ENCODE measurements at places on chromosomes 13 and 19.

- DNase-seq, result no peak
Measured at GRCh38 chr19:35704218-35704617, at the start of gene ZBTB32. TSS of gene ZBTB32 (plus strand) at chr19:35704558. CDS start at chr19:35714627, 10,069 bp downstream.

- peak; percentile 86 for DNase-seq
Measured at GRCh38 chr19:1243768-1244692, 2.5 kb downstream of the ATP5F1D start.

- no peak for DNase-seq
Measured at GRCh38 chr19:920051-920864, 3.1 kb downstream of the KISS1R start.

GRCh38 chr13:76790526-76790925 lies 95.7 kb downstream of the KCTD12 start:
- no peak for DNase-seq

- DNase-seq, result no peak
Measured at GRCh38 chr19:1217366-1217765, 11.8 kb downstream of the STK11 start.

GRCh38 chr13:100506600-100507422 lies 81.8 kb downstream of the GGACT start:
- no peak for DNase-seq

GRCh38 chr19:13684021-13684420 lies 80.3 kb upstream of the MRI1 start:
- DNase-seq, result no peak

DNA sequence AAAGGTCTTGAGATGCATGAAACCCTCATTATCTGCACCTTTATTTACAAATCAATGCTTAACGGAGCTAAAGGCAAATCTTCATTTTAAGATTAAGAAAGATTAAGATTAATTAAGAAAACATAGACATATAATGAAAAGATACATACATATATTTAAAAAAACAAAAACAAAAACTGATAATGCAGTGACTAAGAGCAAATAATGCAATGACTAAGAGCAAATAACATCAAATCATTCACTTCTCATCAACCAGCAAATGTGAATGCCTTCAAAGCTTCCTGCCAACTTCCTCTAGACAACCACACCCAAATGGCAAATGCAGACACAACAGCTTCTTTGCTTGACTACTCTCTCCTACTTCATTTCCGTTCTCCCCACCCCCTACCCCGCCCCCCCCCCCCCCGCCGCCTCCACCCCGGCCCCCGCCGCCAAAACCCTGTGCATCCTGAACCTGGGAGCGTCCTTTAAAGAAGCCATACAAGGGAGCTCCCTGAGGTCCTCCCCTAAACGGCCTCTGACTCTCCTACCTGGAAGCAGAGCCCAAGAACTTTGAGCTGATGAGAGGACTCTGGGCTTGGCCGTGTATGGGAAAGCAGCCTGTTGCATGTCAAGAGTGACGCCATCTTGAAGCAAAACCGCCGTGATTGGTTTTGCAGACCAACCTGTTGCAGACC lies 24.5 kb downstream of the TEX101 start:
- no peak for DNase-seq

DNA sequence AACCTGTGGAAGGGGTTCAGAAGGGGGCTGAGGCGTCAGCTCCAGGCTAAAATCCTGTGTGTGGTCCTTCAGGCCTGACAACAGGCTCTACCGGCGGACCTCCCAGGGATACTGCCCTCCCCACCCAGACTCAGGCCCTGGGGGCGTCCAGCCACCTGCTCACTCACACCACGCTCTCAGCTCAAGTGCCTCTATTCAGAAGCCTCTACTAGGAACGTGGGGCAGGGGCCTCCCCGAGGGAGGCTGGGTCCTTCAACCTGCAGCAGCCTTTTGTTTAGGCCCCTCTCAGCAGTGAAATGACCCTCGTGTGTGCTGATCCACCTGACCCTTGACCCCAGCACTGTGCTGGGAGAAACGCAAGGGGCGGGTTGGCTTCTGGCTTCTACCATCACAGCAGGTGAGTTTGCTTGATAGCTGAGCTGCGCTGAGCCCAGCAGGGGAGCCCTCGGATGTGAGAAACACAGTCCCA lies 10.6 kb downstream of the PLPP2 start:
- DNase-seq, result no peak

- no peak for DNase-seq
Measured at GRCh38 chr19:18393836-18394235, 3.6 kb downstream of the LRRC25 start.

GRCh38 chr19:4258181-4258580 lies 11.3 kb downstream of the YJU2 start:
- DNase-seq, result no peak

GRCh38 chr13:74466864-74467263 lies 332.7 kb upstream of the KLF12 start:
- no peak for DNase-seq

GRCh38 chr13:75321084-75321483 lies 160.9 kb downstream of the TBC1D4 start:
- no peak for DNase-seq

GRCh38 chr13:33284916-33285315 lies 639 bp downstream of the STARD13 start:
- no peak for DNase-seq

DNA sequence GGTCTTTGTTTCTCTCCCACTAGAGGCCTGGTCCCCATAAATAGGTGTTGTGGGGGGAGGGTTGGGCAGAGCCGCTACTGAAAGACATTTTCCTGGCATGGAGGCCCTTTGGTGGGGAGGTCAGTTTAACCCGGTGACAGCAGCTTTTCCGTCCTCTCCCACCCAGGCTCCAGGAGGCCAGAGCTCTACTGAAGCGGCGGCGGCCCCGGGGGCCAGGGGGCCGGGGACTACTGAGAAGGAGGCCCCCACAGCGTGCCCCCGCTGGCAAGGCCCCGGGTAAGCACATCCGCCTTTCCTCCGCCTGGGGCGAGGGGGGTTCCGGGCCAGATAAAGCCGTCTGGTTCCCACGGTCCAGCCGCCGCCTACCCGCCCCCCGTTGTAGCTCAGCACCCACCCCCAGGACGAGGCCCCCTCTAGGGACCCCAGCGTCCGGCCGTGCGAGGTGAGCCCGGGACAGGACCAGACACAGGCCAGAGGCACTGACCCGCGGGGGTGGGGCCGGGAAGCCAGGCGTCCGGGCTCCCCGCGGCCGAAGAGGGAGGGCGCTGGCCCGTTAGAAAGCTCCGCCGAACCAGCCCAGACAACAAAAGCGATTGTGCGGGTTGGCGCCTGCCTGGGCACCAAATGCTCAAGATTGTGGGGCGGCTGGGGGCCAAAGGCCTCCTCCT lies 1.1 kb upstream of the LTBP4 start:
- DNase-seq, result peak; percentile 81

DNA sequence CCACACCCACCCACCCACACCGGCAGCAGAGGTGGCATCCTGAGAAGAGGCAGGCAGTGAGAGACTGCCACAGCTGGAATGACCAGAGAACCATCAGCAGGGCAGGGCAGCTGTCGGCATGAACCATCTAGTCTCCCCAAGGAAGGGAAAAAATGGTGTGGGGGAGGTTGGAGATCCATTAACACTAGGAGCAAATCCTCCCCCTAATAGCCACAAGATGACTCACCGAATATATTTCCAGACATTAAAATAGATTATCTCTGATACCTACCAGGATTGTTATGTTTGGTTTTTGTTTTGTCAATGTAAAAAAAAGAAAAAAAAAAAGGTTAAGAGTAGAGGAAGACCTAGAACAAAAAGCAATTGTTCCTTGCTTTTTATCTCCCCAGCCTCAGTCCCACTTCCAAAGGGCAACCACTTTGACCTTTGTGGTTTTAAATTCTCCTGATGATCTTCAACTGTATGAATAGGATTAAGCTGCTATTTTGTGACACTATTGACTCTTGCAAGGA lies 34.2 kb downstream of the THSD1 start:
- DNase-seq, result no peak

DNA sequence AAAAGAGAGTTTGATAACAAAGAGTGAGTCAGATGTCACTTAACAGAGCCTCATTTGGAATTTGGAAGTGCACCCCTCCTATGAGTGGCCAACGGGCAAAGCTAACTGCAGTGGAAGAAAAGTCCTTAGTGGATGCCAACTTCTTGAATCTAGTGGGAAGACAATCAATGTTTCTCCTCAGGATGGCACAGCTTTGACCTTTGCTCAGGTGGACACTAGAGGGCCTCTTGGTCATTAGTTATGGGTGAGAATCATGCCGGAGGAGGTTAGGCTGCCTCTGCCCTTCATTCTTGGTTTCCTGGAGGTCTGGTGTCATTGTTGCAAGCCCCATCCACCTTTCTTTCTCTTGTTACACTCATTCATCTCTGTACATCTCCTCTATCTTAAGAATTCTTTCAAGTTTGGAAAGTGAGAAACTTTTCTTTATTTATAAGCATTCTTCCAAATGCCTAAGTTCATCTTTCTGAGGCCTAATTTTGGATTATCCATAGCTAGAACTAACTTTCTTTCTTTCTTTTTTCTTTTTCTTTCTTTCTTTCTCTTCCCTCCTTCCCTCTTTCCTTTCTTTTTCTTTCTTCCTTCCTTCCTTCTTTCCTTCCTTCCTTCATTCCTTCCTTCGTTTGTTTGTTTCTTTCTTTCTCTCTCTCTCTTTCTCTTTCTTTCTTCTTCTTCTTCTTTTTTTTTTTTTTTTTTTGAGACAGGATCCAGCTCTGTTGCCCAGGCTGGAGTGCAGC lies 327.2 kb upstream of the TSHZ3 start:
- DNase-seq, result no peak

DNA sequence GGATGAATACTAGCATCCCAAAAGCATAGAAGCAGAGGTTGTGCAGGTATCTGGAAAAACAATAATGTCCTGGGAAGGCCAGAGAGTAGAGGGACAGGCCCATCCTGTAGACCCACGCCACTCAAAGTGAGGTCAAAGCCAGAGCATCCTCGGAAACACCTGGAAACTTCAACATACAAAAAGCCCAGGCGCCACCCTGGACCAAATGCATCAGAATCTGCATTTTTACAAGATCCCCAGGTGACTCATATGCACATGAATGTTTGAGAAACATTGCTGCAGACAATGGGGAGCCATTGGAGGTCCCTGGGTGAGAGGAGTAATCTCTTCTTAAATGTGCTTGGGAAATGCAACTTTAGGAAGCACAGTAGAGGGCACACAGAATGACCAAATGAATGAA lies 684.1 kb downstream of the DIAPH3 start:
- no peak for DNase-seq

GRCh38 chr13:42168496-42168895 lies 103.5 kb upstream of the AKAP11 start:
- no peak for DNase-seq

DNA sequence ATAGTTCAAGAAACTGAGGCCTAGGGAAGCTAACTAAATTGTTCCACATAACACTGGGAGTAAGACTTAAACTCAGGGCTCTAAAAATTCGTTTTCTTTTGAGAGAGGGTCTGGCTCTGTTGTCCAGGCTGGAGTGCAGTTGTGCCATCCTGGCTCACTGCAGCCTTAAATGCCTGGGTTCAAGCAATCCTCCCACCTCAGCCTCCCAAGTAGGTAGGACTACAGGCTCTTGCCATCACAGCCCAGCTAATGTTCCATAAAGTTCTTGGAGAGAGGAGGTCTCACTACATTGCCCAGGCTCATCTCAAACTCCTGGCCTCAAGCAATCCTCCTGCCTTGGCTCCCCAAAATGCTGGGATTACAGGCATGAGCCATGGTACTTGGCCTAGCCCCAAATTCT lies 10.7 kb downstream of the ZMYM5 start:
- no peak for DNase-seq

DNA sequence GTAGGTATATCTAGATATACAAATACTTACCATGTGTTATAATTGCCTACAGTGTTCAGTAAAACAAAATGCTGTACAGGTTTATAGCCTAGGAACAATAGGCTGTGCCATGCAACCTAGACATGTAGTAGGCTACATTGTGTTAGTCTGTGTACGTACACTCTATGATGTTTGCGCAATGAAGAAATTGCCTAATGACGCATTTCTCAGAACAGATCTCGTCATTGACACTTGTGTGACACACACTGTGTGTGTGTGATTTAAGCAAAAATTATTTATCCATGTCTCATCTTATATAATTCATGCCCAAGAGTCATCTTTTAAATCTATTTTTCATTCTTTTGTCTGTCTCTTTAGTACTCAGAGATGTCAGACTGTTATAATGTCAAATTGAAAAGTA lies 1888.8 kb upstream of the PCDH20 start:
- DNase-seq, result no peak

GRCh38 chr19:29724102-29724641 lies 9.1 kb upstream of the C19orf12 start:
- no peak for DNase-seq

GRCh38 chr19:48183356-48183755 lies 12.9 kb downstream of the ZSWIM9 start:
- DNase-seq, result no peak

DNA sequence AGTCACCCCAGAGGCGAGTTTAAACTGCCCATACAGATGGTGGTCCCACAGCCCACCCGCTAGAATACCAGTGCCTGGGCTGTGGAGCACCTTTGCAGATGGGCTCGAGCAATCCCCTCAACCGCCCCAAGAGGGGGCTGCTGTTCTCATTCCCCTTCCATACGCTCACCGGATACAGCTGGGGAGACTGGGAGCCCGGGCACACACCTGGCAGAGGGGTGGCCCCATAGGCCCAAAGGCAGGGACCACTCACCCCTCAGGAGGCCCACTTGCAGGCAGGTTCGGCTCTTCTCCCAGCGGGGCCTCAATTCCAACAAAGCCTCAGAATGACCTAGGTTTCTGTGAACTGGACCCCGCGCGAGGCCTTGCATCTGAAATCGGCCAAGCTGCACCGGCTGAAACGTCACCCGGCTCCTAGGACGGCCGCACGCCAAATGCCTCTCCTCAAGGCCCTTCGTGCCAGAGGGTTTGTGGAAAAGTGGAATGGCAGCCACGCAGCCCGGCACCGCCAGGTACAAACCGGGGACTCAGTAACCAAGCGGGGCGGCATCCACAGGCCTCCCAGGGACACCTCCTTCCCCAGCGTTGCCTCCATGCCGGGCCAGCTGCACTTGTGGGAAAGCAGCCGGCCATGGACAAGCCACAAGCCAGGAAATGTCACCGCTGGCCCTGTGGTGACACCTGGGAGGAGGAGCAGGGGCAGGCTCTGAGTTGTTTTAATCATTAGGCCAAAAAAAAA lies 18.7 kb downstream of the MLLT1 start:
- DNase-seq, result no peak

DNA sequence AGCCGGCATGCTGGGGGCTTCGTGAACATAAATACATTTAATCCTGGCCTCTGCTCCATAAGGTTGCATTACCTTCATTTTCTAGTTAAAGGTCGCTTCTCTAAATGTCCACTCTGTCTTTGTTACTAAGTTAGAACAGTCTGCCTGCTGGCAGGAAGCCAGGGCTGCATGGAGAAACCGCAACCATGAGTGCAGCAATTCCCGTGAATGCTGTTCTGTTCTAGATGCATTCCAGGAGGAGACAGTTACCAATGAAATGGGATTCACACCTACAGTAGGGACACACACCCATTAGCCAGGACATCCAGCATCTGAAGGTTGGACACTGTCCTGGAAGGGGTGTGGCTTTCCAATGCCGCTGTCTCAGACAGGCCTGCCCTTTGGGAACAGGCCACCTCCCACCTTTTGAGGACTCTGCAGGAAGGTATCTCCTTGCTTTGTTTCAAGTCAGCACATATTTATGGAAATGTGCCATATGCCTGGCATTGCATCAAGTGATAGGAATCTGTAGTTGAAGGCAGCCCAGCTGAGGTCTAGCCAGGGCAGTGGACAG lies 129.7 kb downstream of the SLC7A1 start:
- no peak for DNase-seq

- no peak for DNase-seq
Measured at GRCh38 chr19:812049-812746, 9.6 kb downstream of the PLPPR3 start.
